ENCODE measurements at places on chromosomes 11 and 22.

GRCh38 chr22:47659467-47660223, 897.2 kb downstream of the TBC1D22A start:
- no peak for DNase-seq

DNA sequence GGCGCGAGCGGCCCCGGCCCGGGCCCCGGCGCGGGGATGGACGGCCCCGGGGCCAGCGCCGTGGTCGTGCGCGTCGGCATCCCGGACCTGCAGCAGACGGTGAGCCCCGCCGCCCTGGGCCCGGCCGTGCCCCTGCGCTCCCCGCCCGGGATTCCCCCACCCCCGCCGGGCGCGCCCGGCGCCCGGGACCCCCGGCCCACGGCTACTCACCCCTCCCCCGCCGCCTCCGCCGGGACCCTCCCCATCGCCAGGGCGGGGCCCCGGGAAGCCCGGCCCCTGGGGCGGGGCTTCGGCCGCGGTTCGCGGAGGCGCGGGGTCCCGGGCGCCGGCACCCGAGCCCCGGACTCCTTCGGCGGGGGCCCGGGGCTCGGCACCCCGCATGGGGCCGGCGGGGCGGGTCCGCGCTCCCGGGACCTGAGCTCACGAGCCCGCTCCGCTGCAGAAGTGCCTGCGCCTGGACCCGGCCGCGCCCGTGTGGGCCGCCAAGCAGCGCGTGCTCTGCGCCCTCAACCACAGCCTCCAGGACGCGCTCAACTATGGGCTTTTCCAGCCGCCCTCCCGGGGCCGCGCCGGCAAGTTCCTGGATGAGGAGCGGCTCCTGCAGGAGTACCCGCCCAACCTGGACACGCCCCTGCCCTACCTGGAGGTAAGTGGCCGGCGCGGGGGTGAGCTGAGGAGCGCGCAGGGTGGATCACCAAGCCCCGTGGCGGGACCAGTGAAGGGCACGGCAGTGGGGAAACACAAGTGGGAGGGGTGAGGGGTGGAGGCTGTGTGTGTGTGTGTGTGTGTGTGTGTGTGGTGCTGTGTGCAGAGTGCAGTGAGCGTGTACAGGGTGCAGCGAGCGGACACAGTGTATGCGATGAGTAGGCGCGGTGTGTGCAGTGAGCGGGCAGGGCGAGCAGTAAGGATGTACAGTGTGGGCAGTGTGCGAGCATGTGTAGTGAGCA, 2.3 kb downstream of the SHANK3 start:
- DNase-seq = no peak

DNA sequence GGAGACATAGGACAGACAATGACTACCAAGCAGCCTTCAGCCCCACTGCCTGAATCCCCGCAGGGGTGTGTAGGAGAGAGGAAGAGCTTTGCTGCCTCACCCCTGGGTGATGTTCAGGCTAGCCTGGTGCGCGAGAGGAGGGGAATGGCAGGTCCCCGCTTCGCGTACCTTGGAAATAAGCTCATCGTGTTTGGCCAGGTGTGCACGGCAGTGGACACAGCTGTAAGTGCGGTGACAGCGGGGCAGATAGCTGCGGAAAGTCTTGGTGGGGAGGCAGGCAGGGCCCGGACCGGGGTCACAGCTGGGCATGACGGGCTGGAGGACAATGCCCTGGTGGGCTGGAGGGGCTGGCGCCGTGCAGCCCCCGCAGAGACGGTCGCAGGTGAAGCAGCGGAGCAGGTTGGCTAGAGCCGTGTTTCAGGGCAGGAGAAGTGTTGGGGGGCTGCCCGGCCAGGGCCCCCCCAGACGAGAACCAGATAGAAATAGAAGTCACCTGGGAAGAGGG, 2.9 kb downstream of the YPEL4 start:
- DNase-seq = no peak

DNA sequence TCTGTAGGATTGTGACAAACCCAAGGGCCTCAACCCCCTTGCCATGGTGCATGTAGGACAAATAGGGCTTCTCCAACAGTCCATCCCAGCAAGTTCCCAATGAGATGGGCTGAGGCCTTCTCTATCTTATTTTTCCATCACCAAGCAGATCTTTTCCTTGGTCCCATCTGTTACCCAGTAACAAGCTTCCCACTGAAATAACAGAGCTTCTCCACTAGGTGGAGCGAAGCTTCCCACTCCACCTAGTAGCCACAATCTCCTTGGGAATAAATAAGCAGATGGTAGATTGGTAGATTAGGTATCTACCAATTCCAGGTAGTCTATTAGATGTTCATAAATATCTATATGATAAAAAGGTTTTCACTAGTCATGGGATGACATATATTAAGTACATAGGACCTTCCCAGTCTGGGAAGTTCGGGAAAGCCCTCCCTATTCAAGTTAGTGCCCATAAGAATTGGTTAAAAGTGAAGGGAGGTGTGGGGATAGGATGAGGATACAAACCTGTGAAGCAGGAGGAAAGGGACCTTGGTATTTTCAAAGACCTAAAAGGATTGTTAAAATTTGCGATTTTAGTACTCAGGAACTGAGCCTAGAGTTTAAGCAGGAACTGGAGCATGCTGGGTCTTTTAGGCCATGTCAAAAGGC, 5.9 kb upstream of the OR52L1 start:
- DNase-seq = no peak

- peak; percentile 10 for DNase-seq
Measured at GRCh38 chr11:121291896-121292494, 576 bp upstream of the SC5D start.

DNA sequence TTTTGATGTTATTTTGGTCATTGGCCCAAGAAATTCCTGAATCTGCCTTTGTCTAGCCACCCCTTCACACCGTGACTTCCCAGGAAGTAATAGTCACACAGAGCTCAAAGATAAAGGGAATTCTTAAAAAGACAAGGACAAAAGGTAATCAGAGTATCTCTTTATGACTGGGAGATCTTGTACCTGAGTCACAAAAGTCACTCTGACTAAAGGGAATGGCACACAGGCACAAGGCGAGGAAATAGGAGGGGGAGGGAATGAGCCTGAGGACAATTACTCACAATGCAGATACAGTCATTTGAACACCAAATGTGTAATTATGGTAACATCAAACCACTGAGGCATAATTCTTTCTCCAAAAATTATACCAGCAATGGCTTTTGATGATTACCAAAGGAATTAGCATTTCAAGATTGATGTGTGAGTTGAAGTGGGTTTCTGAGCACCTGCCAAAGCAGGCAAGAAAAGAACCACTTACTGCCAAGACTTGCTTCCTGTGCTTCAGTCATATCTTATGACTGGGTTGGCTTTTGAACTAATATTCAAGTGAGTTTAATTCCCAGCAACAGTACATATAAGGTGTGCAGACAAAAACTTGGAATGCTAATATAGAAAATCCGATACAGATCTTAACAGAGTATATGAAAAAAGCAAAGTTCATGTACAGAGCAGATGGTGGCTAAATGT, 856.4 kb downstream of the LRRC4C start:
- no peak for DNase-seq

- no peak for DNase-seq
Measured at GRCh38 chr22:37313376-37314314, 31.3 kb downstream of the CYTH4 start.

- DNase-seq = no peak
Measured at GRCh38 chr11:63942803-63943202, 4.0 kb downstream of the NAA40 start.

DNA sequence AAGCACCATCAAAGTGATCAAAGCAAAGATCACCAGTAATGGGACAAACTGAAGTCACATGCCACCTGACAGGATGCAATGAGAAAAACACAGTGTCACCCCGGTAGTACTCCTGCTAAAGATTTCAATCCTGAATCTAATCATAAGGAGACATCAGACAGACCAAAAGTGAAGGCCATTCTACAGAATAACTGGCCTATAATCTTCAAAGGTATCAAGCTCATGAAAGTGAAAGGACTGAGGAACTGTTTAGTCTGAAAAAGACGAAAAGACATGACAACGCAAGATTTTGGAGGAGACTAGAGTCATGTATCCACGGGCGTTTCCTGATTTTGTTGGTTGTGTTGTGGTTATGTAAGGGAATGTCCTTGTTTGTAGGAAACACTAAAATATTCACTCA, 42.4 kb upstream of the TSKU start:
- DNase-seq = no peak

- no peak for DNase-seq
Measured at GRCh38 chr11:24496736-24497725, at the start of gene LUZP2. Gene LUZP2, plus strand, starts transcription at chr11:24497053.

DNA sequence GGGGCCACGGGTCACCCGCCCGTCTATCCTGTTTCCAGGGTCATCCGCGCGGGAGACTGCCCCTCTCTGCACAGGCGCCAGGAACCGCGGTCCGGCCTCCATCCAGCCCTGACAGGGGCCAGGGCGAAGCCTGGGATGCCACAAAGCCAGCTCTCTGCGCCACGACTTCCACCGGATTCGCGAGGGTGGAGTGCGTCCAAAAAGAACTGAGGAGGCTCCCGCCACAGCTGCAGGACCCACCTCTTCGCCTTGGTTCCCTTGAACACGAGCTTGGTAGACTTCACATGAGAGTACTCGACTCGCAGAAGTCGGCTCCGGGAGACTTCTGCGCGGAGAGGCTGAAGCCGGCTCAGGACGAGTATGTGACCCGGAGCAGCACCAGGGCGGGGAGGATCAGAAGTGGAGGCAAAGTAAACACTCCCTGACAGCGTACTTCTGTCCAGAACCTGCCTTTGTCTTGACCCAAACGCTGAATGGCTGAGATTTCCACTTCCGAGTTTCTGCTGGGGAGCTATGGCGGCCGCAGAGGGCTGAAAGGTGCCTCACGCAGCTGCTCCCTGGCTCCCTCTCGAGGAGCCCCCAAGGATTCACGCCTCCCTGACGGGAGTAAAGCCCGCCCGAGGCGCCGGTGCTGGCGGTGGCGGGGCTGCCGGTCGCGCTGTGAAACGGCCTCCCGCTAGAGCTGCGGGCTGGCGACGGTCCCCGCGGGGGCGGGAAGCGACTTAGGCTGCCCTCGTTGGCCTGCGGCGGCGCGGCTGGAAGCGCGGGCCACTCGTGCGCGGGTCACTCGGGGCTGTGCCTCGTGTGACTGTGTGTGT, 4566.7 kb upstream of the OR11H1 start:
- no peak for DNase-seq

DNA sequence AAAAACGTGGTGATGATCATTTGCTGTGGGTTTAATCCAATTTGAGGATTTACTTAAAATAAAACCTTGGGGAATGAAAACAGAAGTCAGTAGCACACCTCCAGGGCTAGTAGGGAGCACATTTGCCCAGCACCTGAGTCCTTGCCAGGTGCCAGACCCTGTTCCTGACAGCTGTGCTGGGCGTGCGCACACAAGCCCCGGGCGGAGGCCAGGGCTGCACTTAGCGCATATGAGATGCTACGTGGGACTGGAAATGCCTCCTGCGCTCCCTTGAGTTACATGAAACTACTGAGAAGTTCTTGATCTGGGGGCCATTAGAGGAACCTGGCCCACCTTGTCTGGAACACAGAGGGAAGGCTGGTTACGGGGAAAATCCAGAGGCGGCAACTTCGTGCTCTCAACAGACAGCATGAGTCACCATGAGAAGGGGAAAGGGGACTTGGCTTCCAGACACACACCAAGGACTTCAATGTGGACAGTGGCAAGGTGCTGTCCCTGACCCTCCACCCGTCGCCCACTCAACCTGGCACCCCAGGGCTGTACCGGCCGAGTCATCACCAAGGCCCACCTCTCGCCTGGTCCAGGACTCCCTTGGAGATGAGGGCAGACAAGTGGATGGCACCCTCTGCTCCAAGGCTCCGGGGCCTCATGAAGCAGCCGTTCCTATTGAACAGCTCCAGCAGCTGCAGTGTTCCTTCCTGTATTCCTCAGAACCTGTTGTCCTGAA, 1468.6 kb downstream of the BRD1 start:
- no peak for DNase-seq

- no peak for DNase-seq
Measured at GRCh38 chr11:112513417-112513816, 252.8 kb upstream of the PLET1 start.

Measured in activated CD4-positive, alpha-beta T cell treated with anti-CD3 and anti-CD28 coated beads, Interleukin-2, Interleukin-4, amounts not matched to agents 100 ng/mL and 50 ng/mL, durations not matched to agents 16 hours and 8 hours (primary cell).